ENCODE measurements at places on chromosomes 3 and 15.

GRCh38 chr3:129386984-129387383 is 41.5 kb downstream of the EFCAB12 start:
- DNase-seq = no peak

GRCh38 chr3:98553021-98553563 is 21.3 kb downstream of the GPR15 start:
- no peak for DNase-seq

DNA sequence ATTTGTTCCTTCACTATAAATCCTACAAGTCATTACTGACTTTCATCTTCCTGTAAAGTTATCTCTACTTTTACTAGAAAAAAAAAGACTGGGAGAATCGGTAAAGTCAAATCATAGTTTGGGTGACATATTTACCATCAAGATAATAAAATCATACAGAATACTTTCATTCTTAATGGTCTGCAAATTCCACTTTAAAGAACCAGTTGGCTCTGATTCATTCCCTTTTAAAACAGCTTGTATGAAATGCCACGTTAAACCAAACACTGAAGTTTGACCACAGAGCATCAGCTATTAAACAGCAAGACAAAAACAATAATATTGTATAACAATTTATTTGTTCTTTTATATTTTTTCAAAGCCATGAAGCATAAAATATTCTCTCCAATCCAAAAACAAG is 100.7 kb downstream of the FBN1 start:
- DNase-seq = no peak

DNA sequence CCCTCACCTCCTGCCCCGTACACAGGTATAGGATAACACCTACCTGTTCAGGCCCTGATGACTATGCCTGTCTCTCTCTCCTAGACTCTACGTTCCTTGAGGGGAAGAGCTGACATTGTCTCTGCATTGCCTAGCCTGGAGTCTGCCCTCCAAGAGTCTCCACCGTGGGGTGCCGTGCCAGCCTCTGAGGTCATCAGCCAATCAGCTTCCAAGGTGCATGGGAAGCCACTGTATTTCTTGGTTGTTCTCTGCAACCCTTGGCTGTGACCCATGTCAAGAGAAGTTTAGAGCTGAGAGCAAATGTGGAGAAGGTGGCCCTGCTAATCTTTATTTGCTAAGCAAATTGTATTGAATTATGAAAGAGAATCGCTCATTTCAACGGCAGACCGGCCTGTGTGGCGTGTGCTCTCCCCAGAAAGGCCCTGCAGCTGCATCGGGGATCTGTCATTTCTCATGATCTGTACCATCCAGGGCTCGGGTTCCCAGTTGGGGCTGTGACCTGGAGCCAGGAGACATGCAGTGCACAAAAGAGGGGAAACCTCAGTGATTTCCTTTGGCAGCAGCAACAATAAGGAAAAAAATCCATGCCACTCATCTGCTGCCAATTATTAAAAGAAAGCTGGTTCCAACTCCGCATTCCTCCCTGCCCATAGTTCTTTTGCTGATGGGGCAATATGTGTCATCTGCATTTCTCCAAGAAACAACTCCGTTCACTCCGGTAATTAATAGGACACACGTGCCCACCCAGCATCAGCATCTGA is 182.2 kb downstream of the MEGF11 start:
- DNase-seq = no peak

GRCh38 chr3:124570232-124570631 is 160.0 kb upstream of the UMPS start:
- no peak for DNase-seq

DNA sequence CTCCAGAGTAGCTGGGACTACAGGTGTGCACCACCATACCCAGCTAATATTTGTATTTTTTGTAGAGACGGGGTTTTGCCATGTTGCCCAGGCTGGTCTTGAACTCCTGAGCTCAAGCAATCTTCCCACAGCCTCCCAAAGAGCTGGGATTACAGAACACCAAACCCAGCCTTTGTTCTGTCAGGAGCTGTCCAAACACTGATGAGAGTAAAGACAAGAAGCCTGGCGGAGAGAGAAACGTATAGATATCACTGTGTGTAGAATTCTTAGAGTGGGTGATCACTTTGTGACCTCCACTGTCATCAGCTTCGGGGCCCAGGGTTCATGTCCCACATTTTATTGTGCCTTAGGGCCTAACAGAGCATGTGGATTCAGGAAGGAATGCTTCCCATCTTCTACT is 159.5 kb downstream of the SNRK start:
- no peak for DNase-seq

GRCh38 chr3:133943639-133944141 is 48.0 kb upstream of the RAB6B start:
- DNase-seq = no peak

DNA sequence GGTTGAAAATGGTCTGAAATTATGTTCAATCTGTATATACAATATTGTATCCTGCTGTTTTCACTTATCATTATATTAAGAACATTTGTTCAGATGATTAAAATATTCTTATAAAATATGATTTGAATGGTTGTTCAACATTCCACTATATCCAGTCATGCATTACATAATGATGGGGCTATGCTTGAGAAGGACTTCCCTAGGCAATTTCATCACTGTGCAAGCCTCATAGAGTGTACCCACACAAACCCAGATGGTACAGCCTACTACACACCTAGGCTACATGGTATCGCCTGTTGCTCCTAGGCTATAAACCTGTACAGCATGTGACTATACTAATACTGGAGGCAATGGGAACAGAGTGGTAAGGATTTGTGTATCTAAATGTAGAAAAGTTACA is 30.5 kb downstream of the SLC7A14 start:
- no peak for DNase-seq

DNA sequence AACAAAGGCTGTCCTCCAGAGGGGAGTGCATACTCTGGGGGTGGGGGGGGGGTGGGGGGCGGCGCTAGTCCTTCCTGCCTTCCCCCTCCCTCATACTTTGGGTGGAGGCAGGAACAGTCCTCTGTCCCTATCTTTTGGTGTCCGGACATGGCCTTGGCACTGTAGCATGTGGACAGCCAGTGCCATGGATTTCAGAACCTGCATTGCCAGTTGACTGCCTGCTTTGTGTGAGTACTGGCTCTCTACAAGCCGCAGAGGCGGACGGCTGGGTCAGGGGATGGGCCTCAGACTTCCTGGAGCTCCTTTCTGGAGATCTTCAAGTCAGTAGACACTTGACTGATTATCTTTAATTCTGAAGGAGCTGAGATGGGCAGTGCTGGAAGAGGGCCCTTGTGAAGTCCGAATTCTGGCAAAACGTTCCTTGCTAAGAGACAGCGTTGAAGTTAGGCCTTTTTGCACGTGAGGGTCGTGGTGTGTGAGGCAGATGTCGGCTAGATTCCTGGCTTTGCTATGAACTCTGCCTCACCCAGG is 2.5 kb downstream of the CLDN11 start:
- no peak for DNase-seq

DNA sequence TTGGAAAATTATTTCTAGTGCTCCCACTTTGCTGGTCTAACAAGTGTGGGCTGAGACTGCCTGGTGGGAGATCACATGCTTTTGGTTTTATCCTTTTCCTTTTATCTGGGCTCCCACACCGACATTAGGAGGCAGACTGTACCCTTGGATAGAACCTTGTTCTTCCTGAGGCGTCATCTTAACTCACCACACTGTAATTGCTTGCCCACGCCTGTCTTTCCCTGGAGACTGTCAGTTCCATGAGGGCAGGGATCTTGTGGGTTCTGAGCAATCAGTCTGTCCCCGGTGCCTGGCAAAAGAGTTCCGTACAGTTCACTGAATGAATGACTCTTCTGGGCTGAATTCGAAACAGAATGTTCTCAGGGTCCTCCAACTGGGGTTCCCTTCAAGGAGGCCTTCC is 124.6 kb upstream of the ABHD17C start:
- DNase-seq = no peak

DNA sequence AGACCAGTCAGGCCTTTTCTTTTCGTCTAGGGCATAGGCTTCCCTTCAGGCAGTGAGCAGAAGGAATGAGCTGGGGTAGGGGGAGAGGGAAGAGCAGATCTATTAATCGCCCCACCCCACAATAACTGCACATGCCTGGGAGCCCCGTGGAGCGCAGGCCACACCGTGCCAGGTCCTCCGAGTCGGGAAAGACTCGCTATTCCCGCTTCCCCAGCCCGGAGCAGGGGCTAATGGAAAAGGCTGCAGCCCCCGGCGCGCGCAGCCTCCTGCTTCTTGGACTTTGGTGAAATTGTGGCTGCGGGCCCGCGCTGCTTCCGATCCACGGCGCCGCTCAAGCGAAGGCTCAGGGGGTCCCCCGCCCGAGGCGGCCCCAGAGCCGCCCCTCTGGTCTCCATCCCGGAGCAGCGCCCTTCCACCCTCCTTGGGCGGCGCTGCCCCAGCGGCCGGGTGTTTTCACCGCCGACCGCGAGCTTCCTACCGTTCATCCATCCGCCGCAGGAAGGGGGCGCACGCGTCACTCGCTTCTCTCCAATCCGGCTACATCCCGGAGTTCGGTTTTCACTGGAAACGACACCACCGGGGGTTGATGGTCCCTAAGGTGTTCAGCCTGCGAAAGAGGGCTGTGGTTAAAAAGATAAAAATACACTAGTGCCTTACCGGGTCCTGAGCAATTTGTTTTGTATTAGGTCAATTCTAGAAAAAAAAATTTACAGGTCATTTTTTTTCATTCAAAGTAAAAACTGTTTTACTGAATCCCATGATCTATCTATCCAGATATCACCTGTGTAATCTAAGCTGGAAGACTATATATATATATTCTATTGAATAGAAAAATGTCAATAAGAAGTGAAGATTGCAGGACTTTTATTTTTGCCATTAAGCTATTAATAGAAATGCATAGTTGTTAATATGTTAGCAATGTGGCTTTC is 4.4 kb upstream of the SYNM start:
- DNase-seq = no peak

GRCh38 chr3:25074149-25074548 is 353.9 kb upstream of the RARB start:
- DNase-seq = no peak

DNA sequence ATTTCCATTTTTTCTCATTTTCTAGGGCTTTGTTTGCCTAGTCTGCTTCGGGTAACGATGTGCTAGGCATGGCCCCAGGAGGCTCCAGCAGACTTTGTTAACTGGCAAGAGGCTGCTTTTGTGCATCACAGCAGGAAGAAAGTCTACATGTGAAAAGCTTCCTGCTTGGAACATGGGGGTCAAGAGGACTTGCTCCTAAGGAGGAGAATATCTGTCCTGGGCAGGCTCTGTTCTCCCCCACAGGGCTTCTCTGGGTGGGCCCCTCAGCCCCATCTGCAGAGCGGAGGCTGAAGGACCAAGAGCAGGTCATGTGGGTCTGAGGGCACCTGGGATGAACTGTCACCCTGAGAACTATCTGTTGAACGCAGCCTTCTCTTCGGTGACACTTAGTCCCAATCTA is 94.7 kb downstream of the CCNL1 start:
- no peak for DNase-seq

GRCh38 chr3:94071713-94072284 is 8.9 kb downstream of the NSUN3 start:
- DNase-seq = no peak

GRCh38 chr3:44992555-44993470 is 16.8 kb downstream of the EXOSC7 start:
- DNase-seq = no peak

- DNase-seq = no peak
Observed at GRCh38 chr3:140344601-140345205, 333.2 kb upstream of the TRIM42 start.

DNA sequence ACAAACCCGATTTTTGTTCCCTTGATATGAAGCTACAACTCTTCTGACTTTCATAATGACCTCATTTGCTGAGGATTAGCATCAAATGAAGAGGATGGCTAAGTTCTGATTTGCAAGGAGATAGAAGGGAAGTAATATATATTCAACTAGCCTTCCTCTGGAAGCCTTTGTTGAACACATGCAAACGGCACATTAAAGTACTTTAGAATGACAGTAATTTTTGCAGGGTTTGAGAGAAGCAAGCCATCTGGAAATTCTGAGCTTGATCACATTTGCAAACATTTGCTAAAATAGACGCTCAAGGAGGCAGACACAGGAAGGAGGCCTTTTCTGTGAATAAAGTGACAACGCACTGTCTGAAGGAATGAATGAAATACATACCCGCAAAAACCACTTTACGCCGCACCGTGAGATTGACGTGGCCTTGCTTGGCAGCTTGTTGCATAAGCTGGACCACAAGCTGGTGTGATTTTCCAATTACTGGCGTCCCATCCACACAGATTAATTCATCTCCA is 657.2 kb downstream of the MAGI1 start:
- no peak for DNase-seq

DNA sequence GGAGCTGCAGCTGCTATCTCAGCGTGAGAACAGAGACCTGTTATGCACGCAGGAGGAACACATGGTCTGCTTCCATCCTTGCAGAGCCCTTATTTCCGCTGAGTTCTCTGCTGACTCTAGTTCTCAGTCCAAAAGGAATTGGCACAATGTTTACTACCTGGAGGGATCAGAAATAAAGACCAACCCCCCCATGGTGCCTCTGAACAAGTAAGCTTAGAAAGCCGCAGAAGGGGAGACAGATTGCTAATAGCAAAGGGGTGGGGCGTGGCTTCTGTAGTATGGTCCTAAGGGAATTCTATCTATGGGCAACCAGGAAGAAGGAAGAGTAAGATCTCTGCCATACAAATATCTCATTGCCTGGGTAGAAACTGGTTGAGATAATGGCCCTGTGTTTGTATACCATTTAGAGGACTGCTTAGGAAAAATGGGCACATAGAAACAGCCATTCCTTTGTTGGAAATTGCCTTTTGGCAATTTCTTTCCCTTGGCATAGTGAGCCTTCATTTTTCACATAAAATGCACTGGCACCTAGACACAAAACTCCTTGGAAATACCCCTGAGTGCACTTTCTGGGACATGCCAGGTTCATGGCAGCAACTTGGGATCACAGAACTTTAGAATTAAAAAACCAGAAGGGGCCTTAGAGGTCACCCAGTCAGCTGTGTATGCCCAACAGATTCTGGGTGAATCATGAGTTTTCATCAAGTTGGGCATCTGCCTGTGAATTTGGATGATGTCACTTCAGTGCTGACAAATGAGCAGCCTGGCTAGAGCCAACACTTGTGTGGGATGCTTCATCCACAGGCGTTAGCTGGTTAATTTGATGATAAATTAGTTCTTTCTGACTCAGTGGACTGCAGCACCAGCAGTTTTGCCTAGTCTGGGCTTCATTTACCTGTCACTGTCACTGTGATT is 57.4 kb upstream of the STXBP5L start:
- DNase-seq = no peak
